ENCODE measurements at places on chromosomes 1 and 21.

DNA sequence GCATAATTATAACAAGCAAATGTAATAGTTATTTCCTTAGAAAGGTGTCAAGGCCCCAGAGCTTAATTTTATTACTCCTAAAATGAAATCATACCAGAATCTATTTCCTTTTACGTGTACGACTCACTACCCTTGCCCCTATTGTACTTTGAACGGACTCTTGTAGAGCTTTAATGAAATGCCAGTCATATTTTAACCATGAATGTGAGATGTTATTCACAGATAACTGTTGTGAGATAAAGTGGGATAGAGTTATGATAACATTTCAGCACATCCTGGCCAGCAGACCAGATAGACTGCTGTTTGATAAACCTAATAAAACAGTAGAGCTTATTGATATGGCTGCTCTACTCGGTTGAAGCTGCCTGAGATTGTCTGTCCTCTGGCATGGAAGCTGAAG is 500.8 kb upstream of the PBX1 start:
- DNase-seq = no peak

DNA sequence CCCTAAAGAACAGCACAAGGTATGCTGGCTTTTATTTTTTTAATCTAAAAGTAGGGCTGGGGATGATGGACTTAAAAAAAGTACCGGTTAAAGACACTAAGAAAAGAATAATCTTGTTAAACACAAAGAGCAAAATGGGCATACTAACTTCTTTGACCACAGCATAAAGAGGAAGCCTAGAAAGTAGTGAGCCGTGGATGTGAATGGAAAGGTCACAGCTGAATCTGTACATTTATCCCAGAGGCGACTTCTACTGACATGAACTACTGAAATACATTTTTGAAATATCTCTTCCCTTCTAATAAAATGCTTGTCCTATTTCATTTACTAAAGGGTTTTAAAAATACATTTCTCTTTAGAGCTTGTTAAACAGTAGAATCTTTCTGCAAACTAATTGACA is 140.7 kb downstream of the SLC45A1 start:
- DNase-seq = no peak

DNA sequence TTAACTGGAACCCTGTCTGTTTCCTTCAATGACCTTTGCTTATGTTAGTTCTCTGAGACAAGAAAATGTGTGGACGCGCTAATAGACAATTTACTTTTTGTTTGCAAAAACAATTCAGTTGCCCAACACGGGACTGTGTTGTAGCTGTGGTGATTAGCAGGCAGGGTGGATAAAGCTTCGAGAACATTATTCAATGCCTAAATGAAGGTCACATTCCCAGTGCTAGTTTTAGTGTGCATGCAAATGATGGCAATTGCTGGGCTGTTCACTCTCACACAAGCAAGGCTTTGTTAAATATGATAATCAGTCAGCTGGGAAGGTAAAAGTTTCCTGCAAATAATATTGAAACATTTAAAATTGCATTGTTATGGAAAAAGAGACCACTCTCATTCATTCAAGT is 188.4 kb downstream of the BACH1 start:
- no peak for DNase-seq

DNA sequence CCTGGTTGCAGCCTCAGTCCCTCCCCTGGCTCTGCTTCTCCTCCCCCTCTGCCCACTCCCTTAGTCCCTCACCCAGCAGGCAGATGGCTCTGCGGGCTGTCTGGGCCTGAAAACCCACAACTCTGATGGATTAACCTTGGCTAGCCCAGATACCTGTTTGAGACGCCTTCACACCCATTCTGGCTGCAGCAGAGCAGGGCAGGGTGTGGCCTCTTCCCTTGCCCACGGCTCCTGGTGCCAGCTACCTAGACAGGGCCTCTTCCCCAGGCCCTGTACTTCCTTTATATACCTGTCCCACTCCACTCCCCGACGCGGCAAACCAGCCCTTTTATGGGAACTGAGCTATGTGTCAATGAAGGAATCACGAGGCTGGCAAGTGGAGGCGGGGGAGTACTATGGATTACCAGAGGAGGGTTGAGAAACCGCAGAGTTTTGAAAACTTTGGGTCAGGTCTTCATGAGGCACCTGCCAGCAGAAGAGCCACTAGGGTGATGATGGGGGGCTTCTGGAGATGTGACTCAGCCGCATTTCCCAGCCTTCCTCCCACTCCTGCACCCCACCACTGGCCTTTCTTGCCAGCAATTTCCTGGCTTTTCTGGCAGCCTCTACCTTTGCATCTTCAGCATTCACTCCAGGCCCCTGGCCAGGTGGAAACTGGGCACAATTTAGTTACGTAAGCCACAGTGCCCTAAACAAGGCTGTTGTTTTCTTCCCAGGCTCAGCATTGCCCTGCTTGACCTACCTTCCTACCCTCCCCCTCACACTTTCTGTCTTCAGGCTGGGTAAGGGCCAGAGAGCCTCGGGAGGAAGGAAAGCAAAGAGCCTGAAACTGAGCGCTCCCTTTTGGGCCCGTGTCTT is at the start of gene CHI3L1:
CHI3L1 (minus strand) TSS at position 259 of the 858 bp plus-strand sequence; CDS start at position 178, 81 bp downstream.
- no peak for DNase-seq

DNA sequence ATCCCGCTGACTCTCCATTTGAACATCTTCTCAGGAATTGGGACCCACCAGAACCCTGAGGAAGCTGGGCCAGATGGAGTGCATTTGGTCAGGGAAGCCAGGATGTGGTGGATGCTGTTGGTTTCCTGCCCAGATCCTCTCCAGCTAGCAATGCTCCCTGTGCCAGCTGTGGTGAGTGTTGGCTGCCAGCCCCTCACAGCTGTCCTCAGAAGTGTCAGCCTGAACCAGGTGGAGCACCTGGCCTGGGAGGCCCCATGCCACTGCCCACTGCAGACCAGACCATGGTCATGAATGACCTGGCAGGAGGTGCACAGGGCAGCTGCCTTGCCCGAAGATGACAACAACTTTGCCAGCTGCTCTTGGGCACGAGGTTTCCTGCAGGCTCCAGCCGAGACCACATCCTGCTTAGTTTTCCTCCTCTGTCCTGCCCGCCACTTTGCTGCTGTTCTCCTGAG is 54.4 kb downstream of the PRSS38 start:
- DNase-seq = no peak

DNA sequence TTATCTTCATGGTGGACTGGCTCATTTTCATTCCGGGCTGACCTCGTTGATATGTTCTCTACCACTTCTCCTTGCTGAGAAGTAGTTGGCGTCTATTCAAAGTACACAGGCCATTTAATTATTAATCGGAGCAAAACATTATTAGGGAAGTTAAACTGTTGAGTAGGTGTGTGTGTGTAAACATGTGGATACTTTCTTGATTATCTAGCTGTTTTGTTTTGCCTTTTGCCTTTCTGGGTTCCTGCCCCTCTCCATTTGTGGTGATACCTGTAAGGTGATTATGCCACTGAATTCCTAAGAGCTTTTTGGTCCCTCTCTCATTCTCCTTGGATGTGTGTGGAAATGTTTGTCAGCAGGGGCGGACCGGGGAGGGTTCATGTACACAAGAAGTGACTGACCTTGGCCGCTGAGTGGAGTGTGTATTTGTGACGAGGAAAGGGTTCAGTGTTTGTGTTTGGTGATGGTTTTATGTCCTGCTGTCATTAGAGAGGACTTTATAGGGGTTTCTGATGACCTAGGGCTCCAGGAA is 56.6 kb upstream of the PPP2R5A start:
- DNase-seq = peak; percentile 19

GRCh38 chr1:98048244-98048643 is 127.4 kb upstream of the DPYD start:
- DNase-seq = peak; percentile 90

DNA sequence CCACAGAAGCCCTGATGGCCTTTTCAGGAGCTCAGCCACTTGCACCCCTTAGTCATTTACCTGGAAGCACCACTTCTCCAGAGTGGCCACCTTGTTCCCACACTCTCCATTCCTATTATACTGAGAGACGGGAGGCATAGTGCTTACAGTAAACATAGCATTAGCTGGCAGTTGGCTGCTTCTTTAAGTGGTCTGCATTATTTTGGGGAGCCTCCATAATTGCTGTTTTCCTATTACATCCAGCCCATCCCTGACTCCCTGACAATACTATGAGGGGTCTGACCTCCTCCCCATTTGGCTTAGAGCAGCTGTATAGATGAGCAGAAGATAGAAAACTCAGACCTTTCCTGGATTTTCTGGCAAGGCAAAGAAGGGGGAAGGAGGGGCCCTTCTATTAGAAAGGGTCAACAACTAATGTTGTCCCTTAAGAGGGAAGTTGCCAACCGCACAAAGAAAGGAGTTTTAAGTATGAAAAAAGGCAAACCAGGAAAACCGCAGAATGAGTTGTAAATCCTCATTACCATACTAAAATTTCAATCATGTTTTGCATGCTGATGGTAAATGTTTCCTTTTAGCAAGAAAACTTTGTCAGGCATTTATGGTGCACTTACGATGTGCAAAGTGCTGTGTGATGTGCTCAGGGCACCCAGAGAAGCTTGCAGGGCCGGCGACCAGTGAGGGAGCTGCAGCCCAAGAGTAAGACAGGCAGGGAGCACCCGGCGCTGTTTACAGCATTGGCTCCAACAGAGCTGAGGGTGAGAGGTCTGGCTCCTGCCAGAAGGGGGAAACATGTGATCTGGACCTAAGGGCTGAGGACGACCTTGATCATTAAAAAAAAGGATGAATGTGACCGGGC is 167.3 kb downstream of the ZZZ3 start:
- DNase-seq = peak; percentile 81

DNA sequence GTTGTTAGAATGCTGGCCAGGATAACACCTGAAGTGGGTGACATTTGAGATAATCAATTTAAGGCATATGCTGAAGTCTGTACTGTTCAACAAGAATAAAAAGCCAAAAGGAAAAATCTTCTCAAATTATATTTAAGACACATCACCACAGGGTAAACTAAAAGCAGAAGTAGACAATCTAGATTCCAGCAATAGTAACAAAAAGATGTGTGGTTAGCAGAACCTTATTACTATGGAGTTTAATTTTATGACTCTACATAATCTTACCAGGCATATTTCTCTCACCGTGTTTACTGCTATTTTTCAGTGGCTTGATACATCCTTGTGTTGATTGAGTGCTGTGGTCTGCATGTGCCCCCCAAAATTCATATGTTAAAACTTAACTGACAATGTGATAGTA is 300.4 kb upstream of the ZP4 start:
- no peak for DNase-seq

DNA sequence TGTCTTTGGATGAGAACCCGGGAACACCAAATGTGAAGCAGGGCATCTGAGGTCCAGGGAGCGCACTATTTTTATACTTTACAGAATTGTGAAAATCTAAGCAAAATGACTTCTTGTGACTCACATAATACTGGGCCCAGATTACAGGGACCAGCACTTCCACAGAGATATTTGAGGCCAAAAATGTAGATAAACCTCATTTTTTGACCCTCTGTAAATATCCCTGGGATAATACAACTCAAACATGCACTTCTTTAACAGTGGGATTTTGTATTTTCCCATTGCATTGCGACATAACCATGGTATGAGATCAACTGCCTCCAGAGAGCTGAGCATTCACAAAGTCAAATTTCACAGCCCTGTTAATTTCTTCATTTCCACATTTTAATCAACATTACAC is 289.4 kb upstream of the ADGRL4 start:
- DNase-seq = no peak

DNA sequence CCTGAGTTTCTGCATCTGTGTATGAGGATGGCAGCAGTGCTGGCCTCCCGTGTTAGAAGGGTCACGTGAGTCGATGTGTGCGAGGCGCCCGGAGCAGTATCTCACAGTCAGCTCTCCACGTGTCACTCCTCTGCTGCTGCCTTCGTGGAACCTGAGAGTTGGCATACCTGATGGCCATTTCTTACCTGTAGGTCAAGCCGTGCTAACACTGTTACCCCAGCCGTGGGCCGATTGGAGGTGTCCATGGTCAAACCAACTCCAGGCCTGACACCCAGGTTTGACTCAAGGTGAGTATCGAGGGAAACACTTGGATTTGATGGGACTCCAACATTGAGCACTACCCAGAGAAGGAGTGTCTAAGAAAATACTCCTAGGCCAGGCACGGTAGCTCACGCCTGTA is 10.7 kb downstream of the CDCA8 start:
- no peak for DNase-seq

- DNase-seq = no peak
Measured at GRCh38 chr1:193592317-193592716, 405.9 kb upstream of the B3GALT2 start.

- DNase-seq = no peak
Measured at GRCh38 chr1:90475631-90476030, 241.5 kb downstream of the BARHL2 start.

GRCh38 chr1:83545066-83545862 is 453.7 kb downstream of the TTLL7 start:
- no peak for DNase-seq

DNA sequence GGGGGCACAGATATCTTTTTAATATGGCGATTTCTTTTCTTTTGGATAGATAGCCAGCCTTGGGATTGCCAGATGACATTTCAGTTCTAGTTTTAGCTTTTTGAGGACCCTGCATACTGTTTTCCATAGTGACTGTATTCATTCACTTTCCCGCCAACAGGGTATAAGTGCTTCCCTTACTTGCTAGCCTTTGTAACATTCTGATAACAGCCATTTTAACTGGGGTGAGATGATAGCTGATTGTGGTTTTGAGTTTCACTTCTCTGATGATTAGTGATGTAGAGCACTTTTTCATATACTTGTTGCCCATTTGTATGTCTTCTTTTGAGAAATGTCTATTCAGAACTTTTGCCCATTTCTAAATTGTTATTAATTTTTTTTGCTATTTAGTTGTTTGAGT is 151.9 kb downstream of the NTPCR start:
- no peak for DNase-seq

DNA sequence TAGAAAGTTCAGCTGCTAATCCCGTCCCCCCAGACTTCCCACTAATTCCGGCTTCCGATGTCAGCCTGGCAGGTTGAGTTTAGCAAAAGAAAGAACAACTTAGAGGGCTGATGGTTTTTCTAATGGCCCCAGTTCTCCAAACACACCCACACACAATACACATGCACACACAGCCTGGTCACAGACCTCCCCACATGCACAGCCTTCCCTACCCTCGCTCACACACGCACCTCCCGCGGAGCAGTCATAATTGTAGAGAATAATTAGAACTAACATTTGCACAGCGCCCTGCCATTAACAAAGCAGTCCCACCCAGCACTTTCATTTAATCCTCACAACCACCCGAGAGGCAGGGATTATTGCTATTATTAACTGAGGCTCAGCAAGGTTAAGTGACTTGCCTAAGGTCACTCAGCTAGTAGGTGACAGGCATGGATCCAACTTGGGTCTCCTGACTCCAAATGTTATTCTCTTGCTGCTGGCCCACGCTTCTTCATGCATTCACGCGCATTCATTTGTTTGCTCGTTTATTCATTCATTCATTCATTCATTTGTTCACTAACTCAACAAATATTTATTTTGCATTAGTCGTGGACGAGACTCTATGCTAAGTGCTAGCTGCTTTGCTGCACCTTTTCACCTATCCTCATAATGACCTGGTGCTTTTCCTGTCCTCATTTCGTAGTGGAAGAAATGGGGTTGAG is 274.9 kb downstream of the FOXD2 start:
- DNase-seq = no peak

DNA sequence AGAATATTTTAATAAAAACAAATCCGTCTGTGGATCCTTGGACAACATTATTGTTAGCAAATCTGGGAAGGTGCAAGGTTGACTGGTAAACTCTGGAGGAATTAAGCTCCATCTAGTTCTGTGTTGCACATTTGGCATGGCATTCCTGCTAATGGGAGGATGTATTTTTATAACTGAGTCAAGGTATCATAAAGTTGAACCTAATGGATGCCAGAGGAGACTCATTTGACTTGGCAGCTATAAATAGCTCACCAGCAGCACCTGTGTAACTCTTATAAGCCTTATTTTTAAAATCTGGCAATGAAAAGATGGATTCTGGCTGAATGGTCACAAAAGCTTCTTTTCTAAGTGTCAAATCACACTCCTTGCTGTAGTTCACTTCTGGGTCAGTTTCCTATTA is 118.5 kb upstream of the ADAMTS5 start:
- no peak for DNase-seq

Data from HFFc6 (cell line).